Stimulated activated CD8-positive, alpha-beta memory T cell treated with anti-CD3 and anti-CD28 coated beads, Interleukin-15, amount 100 ng/mL, for 48 hours (primary cell): ENCODE measurements at places on chromosomes 3 and 15.

GRCh38 chr15:60386615-60387014 lies 11.2 kb downstream of the ANXA2 start:
- no peak for DNase-seq

DNA sequence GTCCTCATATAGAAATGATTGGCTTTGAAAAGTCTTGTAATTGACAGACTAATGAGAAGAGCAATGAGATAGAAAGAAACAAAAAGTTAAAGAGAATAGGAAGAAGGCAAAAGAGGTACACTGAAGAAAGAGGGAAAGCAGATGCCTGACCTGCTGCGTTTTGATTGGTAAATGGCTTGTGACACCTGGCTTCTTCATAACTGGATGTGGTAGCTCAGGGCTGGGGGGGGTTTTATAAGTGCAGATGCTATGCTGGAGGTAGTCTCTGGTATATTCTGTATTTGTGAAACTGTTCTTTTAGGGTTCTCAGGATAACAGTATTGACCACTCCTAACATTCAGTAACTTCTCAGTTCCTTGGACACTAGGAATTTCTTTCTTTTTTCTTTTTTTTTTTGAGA lies 1.4 kb downstream of the STARD9 start:
- no peak for DNase-seq

DNA sequence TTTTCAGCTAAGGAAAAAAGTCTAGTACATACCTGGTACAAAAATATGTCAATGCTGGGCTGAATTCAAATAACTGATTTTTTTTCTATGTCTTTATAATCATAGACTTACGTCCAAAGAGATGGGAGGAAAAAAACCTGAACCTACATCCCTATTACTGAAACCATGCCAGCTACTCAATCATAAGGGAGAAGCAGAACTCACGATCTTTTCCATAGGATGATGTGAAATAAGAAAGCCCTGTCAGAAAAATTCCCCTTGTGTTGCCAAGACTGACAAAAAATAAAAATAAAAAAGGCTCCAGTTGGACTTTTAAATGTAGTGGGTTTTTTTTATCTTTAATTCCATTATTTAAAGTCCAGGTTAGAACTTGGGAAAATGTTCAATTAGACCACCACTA lies 3.3 kb downstream of the MSL2 start:
- DNase-seq, result no peak

- DNase-seq, result peak; percentile 48
These were observed 73.0 kb downstream of the OXNAD1 start for GRCh38 chr3:16337856-16338540.

DNA sequence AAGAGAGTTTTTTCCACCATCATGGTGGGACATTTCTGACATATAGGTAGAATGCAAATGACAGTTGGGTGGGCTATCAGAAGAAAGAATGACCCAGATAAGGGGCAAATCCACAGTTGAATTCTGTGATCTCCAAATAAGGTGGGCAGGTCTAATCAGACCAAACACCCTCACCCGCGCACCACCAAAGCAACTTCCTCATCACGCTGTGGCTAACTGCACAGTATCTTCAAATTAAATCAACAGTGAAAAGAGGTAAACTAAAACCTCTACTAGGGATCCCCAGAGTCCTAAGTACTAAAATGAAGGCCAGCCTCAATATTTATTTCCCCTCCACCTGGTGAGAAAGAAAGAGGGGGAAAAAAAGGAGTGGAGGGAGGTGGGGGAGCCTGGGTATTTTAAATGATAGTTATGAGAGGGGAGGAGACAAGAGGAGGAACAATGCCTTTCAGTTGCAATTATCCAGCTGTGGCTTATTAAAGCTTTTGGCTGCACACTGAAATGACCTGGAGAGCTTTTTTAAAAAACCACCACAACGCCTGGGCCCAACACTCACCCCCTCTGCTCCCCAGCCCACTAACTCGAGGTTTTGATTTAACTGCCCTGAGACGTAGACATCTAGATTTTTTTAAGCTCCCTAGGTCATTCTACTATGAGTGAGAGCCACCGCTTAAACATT lies 61.0 kb downstream of the LRIG1 start:
- DNase-seq, result no peak

GRCh38 chr3:133452641-133453319 lies 52.9 kb downstream of the BFSP2 start:
- DNase-seq, result no peak

DNA sequence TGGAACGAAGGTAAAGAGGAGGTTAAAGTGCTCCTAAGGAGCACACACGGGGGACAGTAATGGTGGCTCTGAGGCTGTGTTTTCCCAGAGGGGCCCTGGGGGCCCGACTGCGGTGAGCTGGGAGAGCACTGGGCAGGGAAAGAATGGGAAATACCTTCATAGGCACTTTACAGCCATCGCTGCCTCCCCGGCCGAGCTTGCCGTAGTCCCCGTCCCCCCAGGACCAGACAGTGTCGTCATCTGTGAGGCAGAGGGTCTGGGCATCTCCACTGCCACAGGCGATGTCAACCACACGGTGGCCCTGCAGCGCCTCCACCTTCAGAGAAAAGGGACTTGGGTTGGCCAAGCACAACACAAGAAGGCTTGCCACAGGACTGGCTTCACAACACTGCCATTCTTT lies 32.8 kb upstream of the OCA2 start:
- DNase-seq, result no peak

- peak; percentile 46 for DNase-seq
These were observed 12.9 kb downstream of the PCYT1A start for GRCh38 chr3:196274585-196274984.

- DNase-seq, result no peak
These were observed 148.9 kb upstream of the GBE1 start for GRCh38 chr3:81910244-81910852.

- DNase-seq, result no peak
These were observed 22.3 kb downstream of the VIPR1 start for GRCh38 chr3:42524751-42525150.

GRCh38 chr3:159884661-159885402 lies 103.8 kb upstream of the IL12A start:
- no peak for DNase-seq

DNA sequence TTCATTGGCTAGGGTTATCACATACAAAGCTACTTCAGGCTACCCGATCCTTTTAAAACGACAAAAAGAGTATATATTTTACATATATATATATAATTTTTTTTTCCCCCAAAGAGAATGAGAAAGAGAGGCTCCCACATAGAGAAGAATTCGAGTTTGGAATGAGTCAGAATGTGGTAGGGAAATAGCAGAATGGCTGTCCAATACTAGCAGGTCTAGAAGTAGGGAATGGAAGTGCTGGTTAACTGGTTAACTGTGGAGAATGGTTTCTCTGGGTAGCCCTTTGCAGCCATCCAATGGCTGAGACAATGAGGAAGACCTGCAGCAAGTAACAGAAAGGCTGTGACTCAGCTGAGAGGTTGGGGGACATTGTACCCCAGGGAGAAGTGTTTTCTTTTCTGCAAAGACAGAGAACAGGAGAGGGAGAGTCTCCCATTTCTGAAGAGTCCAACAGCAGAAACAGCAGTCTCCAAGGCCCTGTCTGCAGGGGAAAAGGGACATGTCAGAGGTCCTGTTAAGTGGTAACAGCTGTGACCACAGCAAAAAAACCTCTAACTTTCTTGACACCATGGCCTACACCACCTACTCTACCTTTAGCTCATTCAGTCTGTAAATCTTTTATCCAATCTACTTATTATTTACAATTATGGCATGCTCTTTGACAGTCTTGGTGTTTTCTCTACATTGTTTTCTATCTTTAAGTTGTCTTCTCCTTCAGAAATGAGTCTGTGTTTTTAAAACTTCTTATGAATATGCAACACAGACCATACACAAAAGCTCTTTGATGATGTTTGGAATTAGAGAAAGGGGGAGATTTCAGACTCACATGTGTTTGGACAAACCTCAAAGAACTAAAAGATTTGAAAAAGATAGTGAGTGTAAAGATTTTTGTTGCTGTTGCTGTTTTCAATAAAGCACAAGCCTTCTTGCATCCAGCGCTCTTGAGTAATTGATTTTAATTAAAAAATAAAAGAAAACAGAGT lies 116.1 kb upstream of the SLC7A14 start:
- DNase-seq, result no peak

DNA sequence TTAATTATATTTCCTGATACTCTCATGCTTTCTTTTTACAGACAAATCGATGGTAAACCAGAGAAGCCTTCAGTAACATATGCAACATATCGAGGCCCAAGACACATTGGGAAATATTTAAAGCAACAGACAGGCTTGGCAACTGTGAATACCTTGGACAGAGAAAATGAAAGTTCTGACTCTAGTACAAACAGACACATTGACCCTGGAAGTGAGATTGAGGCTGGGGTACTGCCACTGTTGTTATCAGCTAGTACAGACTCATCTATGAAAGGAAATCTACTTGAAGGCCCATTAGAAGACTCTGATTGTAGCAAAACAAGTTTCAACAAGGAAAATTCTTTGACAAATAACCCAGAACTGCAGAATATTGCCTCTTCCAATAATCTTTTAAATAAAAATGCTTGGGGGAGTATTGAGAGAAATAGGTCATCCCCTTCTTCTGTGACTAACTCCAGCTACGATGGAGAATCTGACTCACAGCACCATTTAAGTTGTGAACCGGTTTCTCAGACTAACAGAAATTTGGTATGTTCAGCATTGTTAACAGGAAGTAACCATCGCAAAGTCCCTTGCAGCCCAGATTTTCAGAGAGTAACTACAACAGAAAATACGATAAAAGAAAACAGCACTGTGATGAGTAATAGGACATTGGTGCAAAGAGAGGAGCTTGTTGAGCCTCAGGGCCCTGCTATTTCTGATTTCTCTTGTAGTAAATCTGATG lies 50.2 kb downstream of the CRYBG3 start:
- no peak for DNase-seq

GRCh38 chr3:41164777-41165176 lies 34.5 kb upstream of the CTNNB1 start:
- no peak for DNase-seq

GRCh38 chr3:118949113-118949760 lies 85.4 kb downstream of the IGSF11 start:
- DNase-seq, result no peak

DNA sequence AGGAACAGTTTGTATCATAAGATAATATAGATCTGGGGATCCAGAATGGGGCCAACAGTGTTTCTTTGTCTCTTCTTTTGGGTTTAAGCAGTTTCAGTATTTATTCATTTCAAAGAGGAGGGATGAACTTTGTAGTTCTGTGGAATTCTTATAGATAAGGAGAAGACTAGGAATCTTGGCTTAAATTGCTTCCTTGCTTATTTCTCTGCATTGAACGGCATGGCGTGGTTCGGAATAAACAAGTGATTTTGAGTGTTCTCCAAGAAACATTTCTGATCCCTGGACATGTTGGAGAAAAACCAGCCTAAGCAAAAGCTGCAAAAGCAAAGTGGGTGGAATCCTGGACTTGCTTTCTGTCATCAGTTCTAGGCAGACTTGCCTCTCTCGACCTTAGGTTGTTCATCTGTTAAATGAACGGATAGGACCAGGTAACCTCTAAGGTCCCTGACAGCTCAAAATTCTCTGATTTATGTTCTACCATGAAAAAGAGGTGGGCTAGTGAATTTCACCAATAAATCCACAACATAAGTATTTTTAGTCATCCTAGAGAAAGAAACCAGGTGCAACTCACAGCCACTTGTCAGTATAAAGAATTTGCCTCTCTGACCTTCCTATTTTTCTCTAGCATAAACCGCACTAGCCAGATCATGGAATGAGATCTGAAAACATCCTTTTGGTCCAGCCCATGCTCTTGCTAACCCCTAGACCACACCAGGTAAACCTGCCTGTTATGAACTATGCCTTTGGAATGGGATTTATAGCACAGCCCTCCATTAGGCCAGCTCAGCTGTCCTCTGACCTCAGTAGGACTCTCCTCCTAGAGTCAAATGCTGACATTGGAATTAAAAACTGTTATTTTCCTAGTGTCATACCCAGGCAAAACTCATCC lies 78.8 kb downstream of the CLDN11 start:
- DNase-seq, result no peak

GRCh38 chr3:48655606-48656005 lies 7.1 kb downstream of the CELSR3 start:
- DNase-seq, result peak; percentile 48

- DNase-seq, result no peak
These were observed 5.0 kb upstream of the BCL2L10 start for GRCh38 chr15:52117549-52117948.

- DNase-seq, result no peak
These were observed 5.1 kb upstream of the IQSEC1 start for GRCh38 chr3:13078163-13078905.

DNA sequence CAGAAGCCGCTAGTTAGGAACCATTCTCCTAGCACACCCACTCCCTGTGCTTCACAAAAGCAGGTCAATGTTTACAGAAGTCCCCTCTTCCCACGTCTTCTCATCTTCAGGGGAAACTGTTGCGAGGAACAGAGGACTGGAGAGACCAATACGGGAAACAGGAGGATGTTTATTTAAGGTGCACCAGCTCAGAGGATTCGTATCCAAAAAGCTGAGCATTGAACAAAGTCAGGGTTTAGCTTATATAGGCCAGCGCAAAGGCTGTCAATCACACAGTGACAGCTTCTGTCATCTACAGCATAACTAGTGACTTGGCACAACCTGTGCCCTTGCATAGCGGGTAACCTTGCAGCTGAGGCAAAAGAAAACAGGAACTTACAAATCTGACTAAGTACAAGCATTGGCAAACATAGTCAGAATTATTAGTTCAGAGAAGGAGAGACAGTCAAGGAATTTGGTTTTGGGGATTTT lies 61.3 kb downstream of the ZDHHC19 start:
- no peak for DNase-seq

DNA sequence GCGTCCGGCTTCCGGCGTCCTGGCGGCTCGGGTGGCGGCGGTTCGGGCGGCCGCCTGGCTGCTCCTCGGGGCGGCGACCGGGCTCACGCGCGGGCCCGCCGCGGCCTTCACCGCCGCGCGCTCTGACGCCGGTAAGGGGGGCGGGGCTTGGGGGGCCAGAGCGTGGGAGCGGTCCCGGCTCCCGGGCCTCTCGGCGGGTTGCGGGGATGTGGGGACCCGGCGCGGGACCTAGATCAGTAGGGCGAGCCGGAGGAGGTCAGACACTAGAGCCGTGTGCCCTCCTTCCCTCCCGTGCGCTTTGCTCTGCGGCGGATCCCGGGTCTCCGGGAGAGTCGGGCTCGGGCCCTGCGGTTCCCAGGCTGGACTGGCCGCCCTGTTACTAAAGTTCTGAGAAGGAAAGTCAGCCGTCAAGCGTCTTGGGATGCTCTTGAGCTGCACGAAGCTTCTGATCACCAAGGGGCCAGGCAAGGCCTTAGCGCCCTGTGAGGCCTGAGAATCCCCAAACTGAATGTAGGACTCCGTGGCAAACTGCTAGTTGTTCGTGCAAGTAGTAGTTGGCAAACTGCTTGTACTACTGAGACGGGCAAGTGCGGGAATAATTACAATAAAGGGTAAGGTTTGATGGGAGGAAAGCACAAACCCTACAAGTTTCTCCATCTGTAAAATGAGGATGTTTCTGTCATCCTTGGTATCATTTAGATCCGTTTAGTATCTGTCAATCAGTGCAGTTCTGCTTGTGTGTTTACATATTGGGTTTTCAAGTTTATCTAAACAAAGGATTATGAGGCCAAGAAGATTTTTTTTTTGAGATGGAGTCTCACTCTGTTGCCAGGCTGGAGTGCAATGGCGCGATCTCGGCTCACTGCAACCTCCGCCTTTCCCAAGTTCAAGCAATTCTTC lies 587 bp downstream of the PIGX start:
- peak; percentile 57 for DNase-seq

- no peak for DNase-seq
These were observed 76.7 kb downstream of the ST6GAL1 start for GRCh38 chr3:187006864-187007630.
